ENCODE measurements at places on chromosomes 13 and 19. TPM values are rescaled to one million over a fixed set of nuclear protein-coding genes. Genes with fewer than 3 reads are reported as not detected.

Gene ZNF57
- 2.6 TPM for total RNA-seq

DNA sequence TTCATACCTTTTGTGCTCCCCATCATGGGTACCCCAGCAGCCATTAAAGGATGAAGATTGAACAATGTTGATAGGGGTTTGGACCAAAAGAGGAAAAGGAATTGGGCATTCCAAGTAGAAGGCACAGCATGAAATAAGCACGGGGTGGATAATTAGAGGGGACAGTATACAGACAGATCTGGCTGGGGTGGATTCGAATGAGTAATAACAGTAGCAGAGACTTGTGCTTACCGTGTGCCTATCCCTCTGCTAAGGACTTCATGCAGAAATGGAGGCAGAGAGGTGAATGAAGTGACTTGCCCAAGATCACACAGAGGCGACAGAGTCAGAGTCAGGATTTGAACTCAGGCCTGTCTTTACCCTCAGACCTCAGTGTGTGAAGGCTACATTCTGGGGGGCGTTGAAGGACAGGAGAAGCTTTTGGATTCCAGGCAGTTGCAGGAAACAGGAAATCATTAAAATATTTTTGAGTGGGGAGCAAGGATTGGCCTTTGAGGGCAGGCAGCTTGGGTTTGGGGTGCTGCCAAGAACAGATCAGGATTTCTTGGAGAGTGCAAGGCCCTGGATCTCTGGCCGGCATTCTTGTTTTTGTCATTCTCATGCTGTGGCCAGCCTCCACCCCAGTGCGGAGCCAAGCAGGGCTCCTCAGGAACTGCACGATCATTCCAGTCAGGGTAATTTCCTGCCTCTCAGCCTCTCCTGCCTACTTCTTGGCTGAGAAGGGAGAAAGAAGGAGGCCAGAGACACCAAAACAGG, 18.7 kb downstream of the PAF1 start:
- no peaks in the 10 kb centered on the region for H3K36me3 ChIP-seq
- H3K27ac ChIP-seq, result peak overlapping the region; percentile 91
- peak; percentile 94 for DNase-seq

Gene PSG6
- not detected for total RNA-seq

- H3K4me3 ChIP-seq, result no peak overlapping the region
- DNase-seq, result no peak
- H3K27me3 ChIP-seq, result no peaks in the 10 kb centered on the region
- no peaks in the 10 kb centered on the region for H3K4me1 ChIP-seq
- H3K36me3 ChIP-seq, result no peaks in the 10 kb centered on the region
- H3K27ac ChIP-seq, result no peak overlapping the region
Measured at GRCh38 chr19:30555075-30555790, 183.0 kb downstream of the ZNF536 start.

DNA sequence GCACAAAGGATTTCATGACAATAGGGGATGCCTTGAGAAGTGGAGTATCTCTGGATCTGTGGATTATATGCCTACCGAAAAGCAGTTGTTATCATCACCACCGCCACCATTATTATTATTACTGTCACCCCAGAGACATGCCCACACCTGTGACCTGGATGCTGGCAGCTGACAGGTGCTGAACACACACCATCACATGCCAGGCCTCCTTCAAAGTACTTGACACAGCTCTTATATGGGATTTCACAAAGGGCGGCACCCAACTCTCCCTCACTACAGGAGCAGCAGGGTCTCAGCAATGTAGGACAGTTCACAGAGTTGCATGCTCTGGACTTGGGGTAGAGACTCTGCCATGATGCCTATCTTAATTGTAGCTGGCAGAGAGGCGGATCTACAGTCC, 5.6 kb upstream of the GPR42 start:
- no peaks in the 10 kb centered on the region for H3K4me1 ChIP-seq
- DNase-seq, result peak; percentile 21
- no peaks in the 10 kb centered on the region for H3K36me3 ChIP-seq

Gene SELENOV
- total RNA-seq, result not detected

DNA sequence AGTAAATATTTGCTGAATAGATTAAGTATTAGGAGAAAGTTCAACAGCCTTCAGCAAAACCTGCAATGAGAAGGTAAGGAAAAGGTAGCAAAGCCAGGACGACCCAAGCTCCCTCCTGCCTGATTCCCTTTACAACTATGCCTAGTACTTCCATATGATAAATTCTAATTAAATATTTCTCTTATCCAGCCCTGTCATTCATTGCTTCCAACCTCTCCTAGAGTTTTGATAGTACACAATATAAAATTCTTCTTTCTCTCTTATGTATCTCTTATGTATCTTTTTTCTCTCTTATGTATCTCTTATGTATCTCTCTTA, 187.2 kb downstream of the DCT start:
- no peaks in the 10 kb centered on the region for H3K36me3 ChIP-seq
- H3K4me3 ChIP-seq, result no peak overlapping the region
- no peaks in the 10 kb centered on the region for H3K4me1 ChIP-seq
- no peak for DNase-seq
- H3K27ac ChIP-seq, result no peak overlapping the region

DNA sequence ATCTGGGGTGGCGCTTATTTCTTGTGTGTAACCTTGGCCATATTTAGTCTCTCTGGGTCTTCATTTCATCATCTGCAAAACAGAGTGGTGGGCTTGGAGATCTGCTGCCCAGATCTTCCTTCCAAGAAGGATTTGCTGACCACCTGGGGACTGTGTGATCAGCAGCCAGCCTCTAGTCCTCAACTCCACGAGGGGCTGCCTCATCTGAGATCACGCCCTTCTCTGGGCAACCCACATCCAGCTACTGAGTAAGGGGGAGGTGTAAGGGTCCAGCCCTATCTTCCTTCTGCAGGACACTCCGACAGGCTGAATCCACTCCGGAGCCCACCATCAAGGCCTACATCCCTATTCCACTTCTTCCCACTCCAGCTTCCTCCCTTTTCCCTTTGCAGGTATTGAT, 57.9 kb downstream of the CHST8 start:
- DNase-seq, result no peak
- H3K36me3 ChIP-seq, result no peaks in the 10 kb centered on the region
- no peak overlapping the region for H3K4me3 ChIP-seq

- peak overlapping the region; percentile 44 for H3K27ac ChIP-seq
- H3K36me3 ChIP-seq, result no peaks in the 10 kb centered on the region
- no peaks in the 10 kb centered on the region for H3K4me1 ChIP-seq
- DNase-seq, result no peak
- no peak overlapping the region for H3K4me3 ChIP-seq
- no peaks in the 10 kb centered on the region for H3K27me3 ChIP-seq
Measured at GRCh38 chr13:36358175-36358718, 12.1 kb upstream of the SPART start.

Gene HIPK4
- total RNA-seq, result 0.11 TPM
